Activated CD4-positive, alpha-beta memory T cell treated with anti-CD3 and anti-CD28 coated beads, Interleukin-2, amount 10 ng/mL, durations not matched to agents 7 days and 5 days (primary cell): ENCODE measurements at places on chromosomes 6 and 20.

- no peak for DNase-seq
Measured at GRCh38 chr6:44738601-44739146, 351.2 kb downstream of the CDC5L start.

GRCh38 chr20:57131601-57132391 lies 134.6 kb downstream of the BMP7 start:
- DNase-seq = no peak

GRCh38 chr20:11156922-11157321 lies 483.1 kb upstream of the JAG1 start:
- no peak for DNase-seq

DNA sequence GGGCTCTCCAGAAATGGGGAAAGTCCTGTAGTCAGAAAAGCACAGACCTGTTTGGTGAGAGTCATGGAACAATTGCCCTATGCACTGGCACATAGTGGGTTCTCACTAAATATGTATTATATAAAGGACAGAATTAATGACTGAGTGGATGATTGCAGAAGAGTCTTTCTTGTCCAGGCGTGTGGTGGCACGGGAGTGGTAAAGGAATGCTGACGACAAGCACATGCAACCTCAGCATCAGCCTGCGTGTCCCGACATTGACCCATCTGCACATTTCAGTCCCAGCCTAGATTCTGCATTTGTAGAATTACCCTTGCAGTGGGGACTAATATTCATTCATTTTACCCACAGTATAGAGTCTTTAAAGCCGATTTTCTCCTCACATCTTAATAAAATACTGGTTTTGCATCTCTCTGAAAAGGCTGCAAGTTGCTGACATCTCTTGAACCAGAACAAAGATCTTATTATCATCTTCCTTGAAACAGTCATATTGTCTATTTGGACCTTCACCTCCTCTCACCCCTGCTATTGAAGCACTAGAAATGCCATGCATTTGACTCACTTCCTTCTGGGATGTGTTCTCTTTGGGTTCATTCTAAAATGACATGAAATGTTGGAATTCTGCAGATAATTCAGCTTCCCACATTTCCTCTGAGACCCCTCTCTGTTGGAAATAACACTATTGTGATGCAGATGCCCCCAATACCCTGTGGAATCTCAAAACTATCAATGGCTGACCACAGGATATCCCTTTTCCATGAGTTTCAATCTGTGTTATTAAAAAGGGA lies 883.6 kb upstream of the FLRT3 start:
- DNase-seq = no peak

- DNase-seq = peak; percentile 32
Measured at GRCh38 chr20:22333885-22334545, 250.4 kb downstream of the FOXA2 start.

- DNase-seq = no peak
Measured at GRCh38 chr6:107207251-107207873, 92.0 kb upstream of the BEND3 start.

GRCh38 chr6:4358414-4359107 lies 223.2 kb upstream of the ECI2 start:
- peak; percentile 17 for DNase-seq

DNA sequence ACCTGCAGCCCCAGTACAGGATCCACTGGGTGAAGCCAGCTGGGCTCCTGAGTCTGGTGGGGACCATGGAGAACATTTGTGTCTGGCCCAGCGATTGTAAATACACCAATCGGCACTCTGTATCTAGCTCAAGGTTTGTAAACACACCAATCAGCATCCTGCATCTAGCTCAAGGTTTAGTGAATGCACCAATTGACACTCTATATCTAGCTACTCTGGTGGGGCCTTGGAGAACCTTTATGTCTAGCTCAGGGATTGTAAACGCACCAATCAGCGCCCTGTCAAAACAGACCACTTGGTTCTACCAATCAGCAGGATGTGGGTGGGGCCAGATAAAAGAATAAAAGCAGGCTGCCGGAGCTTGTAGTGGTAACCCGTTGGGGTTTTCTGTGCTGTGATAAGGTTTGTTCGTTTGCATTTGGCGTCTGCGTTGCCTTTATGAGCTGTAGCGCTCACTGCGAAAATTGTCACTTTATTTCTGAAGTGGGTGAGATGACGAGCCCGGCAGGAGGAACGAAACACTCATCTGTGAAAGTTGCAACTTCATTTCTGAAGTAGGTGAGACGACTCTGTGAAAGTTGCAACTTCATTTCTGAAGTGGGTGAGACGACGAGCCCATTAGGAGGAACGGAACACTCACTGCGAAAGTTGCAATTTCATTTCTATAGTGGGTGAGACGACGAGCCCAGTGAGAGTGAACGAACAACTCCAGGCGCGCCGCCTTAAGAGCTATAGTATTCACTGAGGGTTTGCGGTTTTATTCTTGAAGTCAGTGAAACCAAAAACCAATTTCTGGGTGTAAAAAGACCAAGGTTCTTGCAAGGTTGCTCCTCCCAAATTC lies 31.1 kb downstream of the SERPINB6 start:
- peak; percentile 81 for DNase-seq

DNA sequence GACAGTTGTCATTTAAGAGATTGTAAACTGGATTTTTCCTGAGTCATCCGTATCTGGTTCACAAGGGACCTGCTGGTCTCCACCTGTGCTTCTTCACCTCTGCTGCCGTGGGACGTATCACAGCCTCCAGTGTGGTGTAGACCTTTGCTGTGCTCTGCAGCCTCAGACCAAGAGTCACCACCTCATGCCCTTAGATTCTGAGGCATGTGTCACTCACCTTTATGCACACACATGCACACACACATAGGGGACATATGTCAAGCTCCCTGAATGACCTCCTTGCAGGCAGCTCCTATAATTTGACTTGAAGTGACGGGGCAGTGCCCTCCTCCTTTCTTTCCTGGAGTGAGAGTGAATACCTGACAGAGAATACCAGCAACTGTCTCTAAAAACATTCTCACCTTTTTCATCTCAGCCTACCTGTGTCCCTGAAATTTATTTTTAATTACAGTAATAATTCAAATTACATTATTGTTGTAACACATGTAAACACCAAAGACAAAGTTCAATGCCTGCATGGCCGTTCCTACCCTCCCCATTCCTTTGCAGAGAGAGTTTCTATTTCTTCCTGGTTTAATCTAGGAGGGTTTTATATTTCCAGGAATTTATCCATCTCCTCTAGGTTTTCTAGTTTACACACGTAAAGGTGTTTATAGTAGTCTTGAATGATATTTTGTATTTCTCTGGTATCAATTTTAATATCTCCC lies 3.5 kb downstream of the SLC17A4 start:
- DNase-seq = no peak

DNA sequence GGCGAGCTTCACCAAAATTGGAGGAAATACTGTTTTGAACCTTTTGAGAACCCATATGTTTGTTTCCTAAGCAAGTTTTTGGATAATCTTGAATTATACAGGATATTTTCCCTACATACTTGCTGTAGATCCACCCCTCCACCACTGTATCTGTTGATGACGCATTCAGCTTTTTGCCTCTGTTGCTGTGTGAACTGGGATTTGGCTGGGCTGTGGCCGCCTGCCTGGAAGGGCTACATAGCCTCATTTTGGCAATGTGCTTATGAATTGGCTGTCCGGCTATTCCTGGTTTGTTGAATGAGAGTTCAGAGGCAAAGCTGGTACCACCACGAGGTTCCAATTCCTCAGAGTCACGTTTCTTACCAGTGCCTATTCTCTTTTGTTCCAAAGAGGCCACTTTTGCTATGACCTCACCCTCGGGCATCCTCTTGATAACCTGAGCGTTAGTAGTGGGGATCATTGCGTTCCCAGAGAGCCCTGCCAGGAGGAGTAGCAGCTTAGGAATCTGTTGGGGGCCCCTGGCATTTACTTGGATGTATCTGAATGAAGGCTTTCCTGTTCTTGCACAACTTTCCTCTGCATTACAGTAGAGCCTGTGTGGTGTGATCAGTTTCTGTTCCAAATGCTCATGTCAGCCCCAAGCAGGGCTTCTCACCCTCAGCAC lies 6.4 kb downstream of the FAM83D start:
- no peak for DNase-seq

GRCh38 chr6:41408576-41408975 lies 73.2 kb downstream of the NCR2 start:
- no peak for DNase-seq

GRCh38 chr20:43710370-43711044 lies 16.3 kb downstream of the GTSF1L start:
- DNase-seq = no peak

DNA sequence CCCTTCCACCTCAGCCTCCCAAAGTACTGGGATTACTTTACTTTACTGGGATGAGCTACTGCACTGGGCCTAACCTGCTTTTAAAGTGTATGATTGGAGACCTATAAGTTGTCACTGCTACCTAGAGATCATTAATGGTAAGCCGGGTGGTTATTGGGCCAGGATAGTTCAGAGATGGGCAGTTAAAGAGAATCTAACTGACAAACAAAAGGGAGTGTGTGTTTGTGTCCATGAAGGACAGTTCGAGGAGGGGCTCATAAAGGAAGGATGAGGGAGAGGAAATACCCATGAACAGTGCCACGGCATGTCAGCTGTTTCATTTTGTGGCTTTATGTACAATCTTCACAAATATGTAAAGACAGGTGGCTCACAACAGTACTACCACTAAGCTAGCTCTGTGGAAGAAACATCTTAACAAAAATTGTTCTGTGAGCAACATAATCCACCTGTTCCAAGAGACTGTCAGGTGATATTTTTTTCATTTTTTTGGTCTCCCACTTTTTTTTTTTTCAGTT lies 69.7 kb upstream of the FAM8A1 start:
- DNase-seq = no peak

DNA sequence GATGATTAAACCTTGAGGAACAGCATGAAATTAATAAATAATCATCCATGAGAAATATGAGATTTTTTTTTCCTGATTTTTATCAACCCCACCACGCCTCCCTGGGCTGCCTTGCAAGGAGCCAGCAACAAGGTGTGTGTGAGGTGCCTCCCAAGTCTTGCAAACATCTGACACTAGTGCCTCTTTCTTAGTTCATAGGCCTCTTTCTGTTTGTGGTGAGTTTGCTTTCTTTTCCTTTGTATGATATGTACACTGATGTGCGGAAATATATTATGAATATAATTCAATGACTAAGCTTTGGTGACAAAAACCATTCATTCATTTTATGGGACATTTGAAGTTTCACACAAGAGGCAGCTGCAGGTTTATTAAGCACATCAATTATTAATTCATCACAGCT lies 63.2 kb upstream of the SYNDIG1 start:
- DNase-seq = no peak

DNA sequence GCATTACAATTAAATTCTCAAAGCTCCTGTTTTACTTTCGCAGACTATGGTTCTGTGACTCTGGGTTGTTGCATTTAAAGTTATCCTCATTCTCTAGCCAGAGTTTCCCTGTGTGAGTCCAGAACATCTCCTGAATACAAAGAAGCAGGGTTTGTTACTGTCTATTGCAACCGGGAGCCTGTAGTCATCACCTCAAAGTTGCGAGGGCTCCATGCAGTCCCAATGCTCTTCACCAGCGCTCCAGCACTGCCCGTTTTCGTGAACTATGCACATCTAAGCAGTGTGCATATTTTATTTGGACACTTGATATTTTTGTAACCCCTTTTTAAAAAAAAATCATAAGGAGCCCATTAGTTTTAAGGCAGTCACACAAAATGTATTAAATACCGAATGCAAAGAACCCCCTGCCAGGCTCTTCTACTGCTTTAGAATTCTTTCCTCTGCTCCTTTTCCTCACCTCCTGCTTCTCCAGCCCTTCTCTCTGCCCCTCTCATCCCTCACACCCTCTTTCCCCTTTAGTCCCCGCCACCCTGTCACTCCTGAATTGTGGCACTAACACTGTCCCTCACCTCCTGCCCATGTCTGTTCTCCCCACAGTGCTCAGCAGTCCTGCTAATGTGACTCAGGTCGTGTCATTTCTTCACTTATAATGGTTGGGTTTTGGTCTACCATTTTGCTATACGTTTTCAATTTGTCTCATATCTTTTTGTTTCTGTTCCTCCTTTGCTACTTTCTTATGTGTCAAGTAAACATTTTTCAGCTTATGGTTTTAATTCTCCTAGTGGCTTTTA lies 1.1 kb upstream of the HLA-C start:
- no peak for DNase-seq

GRCh38 chr6:150312395-150312794 lies 56.4 kb upstream of the IYD start:
- no peak for DNase-seq

GRCh38 chr6:36791521-36792135 lies 47.6 kb downstream of the CPNE5 start:
- no peak for DNase-seq

- DNase-seq = no peak
Measured at GRCh38 chr6:39843305-39844020, 51.3 kb downstream of the DAAM2 start.

DNA sequence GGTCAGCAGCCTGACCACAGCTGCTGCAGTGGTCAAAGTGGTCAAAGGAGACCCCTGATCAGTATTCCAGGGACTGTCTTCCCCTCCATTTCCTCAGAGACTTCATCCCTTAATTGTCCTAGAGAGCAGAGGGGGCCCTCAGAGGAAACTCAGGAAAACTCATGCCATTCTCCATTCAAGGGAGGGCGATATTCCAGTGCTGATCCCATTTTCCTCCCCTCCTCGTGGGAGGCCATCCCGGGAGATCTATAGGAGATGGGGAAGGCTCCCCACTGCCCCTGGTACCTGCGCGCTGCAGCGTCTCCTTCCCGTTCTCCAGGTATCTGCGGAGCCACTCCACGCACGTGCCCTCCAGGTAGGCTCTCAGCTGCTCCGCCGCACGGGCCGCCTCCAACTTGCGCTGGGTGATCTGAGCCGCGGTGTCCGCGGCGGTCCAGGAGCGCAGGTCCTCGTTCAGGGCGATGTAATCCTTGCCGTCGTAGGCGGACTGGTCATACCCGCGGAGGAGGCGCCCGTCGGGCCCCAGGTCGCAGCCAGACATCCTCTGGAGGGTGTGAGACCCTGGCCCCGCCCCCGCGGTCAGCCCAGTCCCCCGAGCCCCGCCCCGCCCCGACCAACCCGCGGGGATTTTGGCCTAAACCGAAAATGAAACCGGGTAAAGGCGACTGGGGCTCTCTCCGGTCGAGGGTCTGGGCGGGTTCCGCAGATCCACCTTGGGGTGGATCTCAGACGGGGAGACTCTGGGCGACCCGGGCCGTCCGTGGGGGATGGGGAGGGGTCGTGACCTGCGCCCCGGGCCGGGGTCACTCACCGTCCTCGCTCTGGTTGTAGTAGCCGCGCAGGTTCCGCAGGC lies 878 bp downstream of the HLA-C start:
- DNase-seq = peak; percentile 87

GRCh38 chr6:100881707-100882040 lies 545 bp upstream of the ASCC3 start:
- DNase-seq = no peak
